G401 (cell line): ENCODE measurements at places on chromosomes 2 and 18.
A peak's percentile ranks its signal among the peaks of the same experiment; 100 is the strongest.

- DNase-seq, result no peak
Measured at GRCh38 chr18:58861353-58861752, 3.3 kb upstream of the ZNF532 start.

DNA sequence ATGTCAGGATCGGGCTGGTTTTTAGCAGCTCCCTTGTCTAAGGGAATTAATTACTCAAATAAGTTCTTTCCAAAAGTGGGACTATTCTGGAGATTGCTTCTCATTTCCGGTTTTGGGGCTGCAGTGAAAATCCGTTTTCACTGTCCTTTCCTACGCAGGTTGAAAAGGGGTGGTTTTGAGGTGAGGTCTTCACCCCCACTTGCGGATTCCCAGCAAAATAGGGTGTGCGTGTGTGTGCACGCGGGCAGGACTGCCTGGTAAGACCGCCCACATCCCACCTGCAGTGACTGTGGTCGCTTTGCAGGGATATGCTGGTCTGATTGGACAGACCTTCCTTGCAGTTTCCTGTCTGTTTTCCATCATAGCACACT is 472 bp upstream of the PLEKHM3 start:
- peak; percentile 62 for DNase-seq

GRCh38 chr2:36277881-36278523 is 77.6 kb upstream of the CRIM1 start:
- DNase-seq, result no peak

GRCh38 chr18:9531791-9532410 is 56.6 kb downstream of the RALBP1 start:
- no peak for DNase-seq

DNA sequence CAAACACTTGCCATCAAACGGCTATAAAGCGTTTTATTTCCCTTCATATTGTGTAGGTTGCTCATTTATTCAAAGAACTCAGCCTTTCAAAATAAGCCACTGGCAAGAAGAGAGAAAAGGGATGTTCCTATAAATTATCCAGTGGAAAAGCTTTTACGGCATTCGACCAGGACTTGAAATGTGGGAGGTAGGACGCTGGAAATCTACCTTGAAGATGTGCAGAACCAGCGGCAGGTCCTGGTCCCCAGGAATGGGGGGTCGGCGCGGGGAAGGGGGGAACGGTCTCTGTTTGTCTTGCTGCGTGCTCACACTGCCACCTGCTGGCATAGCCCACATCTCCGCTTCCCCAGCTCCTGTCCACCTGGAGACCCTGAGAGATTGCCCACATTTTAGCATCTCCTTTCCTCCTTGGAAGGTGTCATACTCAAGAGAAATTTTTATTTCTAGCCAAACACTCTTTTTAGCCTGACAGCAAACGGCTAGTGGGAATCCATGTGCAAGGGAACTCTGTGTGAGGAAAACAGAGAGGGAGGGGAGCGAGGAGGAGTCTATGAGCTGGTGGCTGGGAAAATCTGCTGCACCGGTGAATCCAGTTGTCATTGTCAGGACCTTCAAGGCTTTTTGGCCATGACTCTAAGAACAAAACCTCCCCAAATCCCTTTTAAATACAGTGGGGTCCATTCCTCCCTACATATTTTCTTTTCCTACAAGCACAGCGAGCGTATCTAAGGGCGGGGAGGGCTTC is 349.0 kb upstream of the PKDCC start:
- DNase-seq, result no peak

DNA sequence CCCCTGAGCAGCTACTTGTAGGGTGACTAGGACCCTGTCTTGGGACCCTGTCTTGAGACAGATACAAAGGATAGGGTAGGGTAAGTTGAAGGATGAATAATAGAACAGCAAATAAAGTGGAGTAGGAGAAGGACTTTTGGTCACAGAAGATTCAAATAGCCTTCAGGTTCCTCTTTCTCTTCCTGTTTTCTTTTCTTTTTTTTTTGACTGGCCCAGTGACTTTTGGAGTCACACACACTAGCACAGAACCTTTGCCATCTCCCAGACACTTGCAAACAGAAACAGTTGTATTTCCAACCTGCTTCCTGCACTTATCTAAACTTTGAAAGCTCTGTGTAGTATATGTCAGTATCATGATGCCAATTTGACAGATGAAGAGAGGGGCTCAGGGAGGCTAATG is 108.2 kb downstream of the TDRD15 start:
- no peak for DNase-seq

GRCh38 chr2:217789003-217789735 is 213.6 kb downstream of the TNS1 start:
- peak; percentile 65 for DNase-seq

DNA sequence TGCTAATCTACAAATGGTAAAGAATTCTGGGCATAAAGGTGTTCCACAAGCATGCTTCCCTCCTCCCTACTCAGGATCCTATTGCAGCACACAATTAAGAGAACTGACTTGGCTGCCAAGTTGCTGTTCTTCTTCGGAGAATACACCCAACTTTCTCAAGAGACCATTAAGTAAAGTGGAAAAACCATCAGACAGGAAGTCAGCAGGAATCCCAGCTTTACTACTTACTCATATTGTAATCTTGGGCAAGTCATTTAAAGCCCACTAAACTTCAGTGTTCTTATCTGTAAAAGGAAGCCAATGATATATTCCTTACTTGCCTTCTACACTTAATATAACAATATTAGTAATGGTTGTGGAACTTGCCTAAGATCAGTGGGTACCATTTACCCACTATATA is 37.8 kb downstream of the PSTPIP2 start:
- no peak for DNase-seq

DNA sequence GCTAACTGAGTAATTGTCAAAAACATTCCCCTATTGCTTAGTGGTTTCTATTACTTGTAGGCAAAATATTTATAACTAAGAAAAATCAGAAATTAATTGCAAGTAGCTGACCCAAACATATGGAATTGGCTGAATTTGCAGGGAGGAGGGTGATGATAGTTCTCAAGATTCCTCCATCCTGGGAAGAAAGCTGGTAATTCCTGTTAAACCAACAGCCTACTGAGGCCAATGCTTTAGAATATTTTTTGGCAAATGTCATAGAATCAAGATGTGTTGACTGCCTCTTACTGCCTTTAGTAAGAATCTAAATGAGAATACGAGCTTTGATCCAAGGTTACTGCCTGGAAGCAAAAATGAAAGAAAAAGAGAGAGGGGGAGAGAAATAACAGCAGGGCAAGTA is 120.0 kb downstream of the COL6A3 start:
- no peak for DNase-seq
